ENCODE measurements at places on chromosomes 1 and 21. TPM values are rescaled to one million over a fixed set of nuclear protein-coding genes. Genes with fewer than 3 reads are reported as not detected.

- DNase-seq, result no peak
These were observed 20.4 kb downstream of the DENND2D start for GRCh38 chr1:111179968-111180533.

DNA sequence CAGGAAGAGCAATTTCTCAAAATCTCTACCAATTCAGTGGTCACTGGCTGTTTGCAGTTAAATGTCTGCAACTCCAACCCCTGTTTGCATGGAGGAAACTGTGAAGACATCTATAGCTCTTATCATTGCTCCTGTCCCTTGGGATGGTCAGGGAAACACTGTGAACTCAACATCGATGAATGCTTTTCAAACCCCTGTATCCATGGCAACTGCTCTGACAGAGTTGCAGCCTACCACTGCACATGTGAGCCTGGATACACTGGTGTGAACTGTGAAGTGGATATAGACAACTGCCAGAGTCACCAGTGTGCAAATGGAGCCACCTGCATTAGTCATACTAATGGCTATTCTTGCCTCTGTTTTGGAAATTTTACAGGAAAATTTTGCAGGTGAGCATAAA lies 167.2 kb downstream of the CRB1 start:
- no peak for DNase-seq

DNA sequence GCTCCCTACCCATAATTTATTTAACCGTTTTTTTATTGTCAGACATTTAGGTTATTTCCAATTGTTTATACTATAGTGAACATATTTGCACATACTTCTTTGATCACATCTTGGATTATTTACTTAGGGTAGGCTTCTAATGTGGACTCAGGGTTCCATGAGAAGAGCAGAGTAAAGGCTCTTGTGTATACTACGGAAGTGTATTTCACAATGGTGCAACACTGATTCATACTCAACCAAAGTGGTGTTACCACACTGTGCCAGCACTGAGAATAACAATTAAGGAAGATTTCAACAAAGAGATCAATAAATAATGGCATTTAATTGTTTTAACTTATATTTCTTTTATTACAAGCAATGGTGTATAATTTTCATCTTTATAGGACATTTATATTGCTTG lies 251.2 kb downstream of the ZNF326 start:
- DNase-seq, result no peak

Gene ST6GALNAC5
- total RNA-seq, result 1.2 TPM

GRCh38 chr21:46184625-46185555 lies 631 bp upstream of the SPATC1L start:
- DNase-seq, result peak; percentile 8

DNA sequence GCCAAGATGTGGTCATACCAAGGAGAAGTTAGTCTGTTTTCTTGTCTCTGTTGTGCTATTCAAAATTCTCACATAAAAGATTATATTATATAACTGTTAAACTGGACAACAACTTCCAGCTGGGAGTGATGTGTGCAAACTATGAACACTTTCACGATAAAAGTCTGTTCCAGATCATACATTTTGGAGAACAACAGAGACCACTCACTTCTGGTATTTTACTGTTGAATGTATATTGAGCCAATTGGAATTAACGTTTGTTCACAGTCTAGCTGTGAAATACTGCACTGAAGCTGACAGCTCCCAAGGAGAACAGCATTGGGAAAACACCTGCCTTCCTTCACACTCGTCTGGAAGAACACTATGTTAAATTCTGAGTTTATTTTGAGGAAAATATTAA lies 860 bp upstream of the SHCBP1L start:
- no peak for DNase-seq
